Activated CD4-positive, alpha-beta T cell treated with anti-CD3 and anti-CD28 coated beads for 36 hours (primary cell): ENCODE measurements at places on chromosomes 12 and 14. TPM values are rescaled to one million over a fixed set of nuclear protein-coding genes. Genes with fewer than 3 reads are reported as not detected.

DNA sequence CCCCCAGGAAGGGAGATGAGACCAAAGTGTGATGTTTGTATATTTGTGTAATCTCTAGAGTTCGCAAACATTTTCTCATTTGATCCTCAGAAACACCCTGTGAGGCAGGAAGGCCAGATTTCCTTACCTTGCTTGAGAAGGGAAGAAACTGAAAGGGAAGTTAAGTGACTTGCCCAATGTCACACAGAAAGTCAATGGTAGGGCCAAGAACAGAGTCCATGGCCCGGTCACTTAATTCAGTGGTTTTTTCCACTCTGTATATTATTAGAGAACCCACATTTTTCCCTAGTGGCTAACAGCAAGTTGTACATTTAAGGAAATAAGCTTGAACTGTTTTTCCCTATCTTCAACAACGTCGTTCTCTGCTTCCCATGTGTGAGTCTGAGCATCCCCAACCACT lies 25.6 kb upstream of the CHPT1 start:
- no peak for DNase-seq
- peak overlapping the region; percentile 74 for H3K27ac ChIP-seq
- H3K36me3 ChIP-seq = no peaks in the 10 kb centered on the region
- no peak overlapping the region for H3K4me3 ChIP-seq

- H3K4me3 ChIP-seq = no peak overlapping the region
- DNase-seq = peak; percentile 89
- H3K4me1 ChIP-seq = peaks cover 13% of the 10 kb centered on the region
- H3K27me3 ChIP-seq = peaks cover 3% of the 10 kb centered on the region
- no peaks in the 10 kb centered on the region for H3K36me3 ChIP-seq
These were observed 172.7 kb downstream of the CAND1 start for GRCh38 chr12:67441736-67442346.

Gene KRT83
- not detected for total RNA-seq

DNA sequence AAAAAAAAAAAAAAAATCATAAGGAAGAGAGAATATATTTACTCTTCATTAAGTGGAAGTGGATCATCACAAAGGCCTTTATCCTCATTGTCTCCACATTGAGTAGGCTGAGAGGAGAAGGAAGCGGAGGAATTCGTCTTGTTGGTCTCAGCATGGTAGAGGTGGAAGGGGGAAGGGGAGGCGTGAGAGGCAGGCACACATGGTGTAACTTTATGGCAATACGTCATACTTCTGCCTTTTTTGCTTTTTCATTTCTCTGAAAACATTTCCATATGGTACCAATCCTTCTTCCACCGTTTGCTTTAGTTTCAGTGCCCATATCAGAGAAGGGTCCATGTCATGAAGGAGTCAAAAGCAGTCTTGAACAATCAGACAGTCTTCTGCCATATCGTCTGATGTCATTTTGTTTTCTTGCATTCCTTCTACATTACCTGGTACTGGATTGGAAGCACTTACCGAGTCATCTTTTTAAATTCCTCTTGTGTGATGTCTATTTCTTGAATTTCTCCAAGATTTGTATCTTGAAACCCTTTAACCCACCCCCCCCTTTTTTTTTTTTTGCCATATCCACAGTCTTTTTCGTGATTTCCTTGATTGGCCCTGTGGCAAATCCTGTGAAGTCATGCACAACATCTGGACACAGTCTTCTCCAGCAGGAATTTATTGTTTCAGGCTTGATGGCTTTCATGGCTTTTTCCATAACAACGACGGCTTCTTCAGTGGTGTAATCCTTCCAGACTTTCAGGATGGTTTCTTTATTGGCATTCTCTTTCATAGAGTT lies 8.9 kb downstream of the FUT8 start:
- peaks cover 19% of the 10 kb centered on the region for H3K36me3 ChIP-seq
- H3K27me3 ChIP-seq = no peaks in the 10 kb centered on the region
- H3K4me3 ChIP-seq = no peak overlapping the region
- no peak for DNase-seq

GRCh38 chr12:12616512-12617310 lies 5.0 kb downstream of the CREBL2 start:
- peaks cover 26% of the 10 kb centered on the region for H3K36me3 ChIP-seq
- H3K27ac ChIP-seq = peak overlapping the region; percentile 90
- H3K4me1 ChIP-seq = peaks cover 62% of the 10 kb centered on the region
- H3K4me3 ChIP-seq = no peak overlapping the region
